ENCODE measurements at places on chromosomes 16 and 17.

- DNase-seq: peak; percentile 72
Observed at GRCh38 chr17:29622337-29623282, at the start of gene CORO6. Gene CORO6, minus strand, starts transcription at chr17:29622912. Its CDS starts 1,491 bp downstream, at chr17:29621421.

DNA sequence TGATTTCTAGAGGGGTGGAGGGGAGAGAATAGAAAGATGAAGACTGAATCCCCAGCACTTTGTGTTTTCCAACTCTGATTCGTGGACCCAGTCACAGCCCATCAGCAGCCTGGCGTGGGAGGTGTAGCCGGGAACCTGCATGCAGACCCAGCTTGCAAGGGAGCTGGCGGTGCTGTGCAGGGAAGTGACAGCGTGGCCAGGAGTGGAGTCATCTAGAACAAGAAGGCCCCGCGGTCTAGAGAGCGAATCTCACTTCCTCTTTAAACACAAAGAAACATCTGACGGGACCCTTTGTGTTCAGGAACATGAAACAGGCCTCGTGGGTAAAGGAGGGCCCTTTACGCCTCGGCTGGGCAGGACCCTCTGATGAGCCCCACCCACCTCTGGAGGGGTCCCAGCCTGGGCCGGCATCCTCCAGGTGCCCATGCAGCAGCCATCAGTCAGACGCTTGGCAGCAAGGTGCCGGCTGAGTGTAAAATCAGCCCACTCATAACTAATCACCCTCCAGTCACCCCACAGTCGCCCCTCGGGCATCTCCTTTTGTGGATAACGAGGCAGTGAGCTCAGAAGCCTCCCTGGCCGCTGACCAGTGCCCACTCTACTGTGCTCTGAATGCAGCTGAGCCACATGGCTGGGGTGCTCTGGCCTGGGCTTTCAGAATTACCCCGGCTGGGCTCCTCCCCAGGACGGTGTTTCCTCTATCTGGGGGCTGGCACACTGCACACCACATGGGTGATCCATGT, 4.4 kb downstream of the SNAI3 start:
- DNase-seq: no peak

GRCh38 chr17:17679748-17680147, 1.5 kb upstream of the RAI1 start:
- no peak for DNase-seq

GRCh38 chr17:55601874-55602364, 90.7 kb upstream of the SMIM36 start:
- no peak for DNase-seq

- DNase-seq: no peak
Observed at GRCh38 chr16:20928774-20929411, 28.3 kb downstream of the LYRM1 start.

DNA sequence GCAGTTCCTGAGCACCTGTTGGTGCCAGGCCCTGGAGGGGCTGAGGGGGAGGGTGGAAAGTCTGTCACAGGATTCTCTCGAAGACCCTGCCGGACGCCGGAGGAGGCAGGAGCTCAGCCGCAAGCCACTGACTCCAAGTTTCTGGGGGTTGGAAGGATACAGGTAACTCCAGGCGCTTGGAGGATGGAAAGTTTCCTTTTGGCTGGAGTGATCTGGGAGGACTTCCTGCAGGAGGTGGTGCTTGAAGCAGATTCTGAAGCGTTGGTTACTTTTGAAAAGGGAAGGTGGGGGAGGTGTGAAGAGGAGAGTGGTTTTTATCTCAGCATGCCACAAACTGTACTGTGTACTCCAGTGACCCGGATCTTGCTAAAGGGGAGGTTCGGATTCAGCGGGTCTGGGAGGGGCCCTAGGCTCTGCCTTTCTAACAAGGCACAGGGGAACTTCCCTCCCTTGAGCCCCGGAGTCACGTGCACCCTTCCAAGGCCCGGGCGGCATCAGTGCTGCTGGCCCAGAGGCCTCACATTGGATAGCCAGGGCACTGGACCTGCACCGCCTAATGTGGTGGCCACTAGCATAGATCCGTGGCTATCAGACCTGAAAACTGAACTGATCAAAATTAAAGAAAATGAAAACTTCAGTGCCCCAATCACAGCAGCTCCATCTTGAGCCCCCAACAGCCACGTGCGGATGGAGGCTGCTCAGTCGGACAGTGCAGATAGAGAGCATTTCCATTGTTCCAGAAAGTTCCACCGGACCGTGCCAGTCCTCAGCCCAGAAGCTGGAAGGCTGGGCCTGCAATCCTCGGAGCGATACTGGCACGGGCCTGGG, 42.2 kb upstream of the GSE1 start:
- DNase-seq: peak; percentile 56

- DNase-seq: no peak
Observed at GRCh38 chr17:7016886-7017826, 4.7 kb downstream of the RNASEK start.

GRCh38 chr17:1011760-1012735, 15.1 kb downstream of the TIMM22 start:
- DNase-seq: no peak

DNA sequence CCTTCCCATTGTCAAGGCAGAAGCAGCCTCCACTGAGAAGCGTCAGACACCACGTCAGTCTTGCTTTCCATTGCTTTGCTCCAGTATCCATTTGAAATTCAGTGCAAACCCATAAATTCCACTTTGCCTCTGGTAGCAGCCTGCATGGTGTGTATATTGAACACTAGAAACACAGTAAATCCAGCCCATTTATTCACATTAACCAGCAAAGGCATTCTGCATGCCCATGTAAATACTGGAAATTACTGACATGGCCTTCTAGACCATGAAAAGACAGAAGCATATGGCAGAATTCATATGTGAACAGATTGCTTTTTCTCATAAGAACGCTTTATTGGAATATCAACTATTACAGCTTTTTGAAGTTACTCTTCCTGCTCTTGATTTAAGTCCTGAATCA, 595.0 kb downstream of the WWOX start:
- no peak for DNase-seq

GRCh38 chr17:73029991-73030390, 62.5 kb downstream of the SLC39A11 start:
- no peak for DNase-seq

- DNase-seq: no peak
Observed at GRCh38 chr16:10594312-10594950, 14.0 kb upstream of the EMP2 start.

GRCh38 chr16:23950898-23951297, 115.1 kb downstream of the PRKCB start:
- DNase-seq: no peak

GRCh38 chr16:7257016-7257415, 75.6 kb upstream of the RBFOX1 start:
- DNase-seq: no peak

DNA sequence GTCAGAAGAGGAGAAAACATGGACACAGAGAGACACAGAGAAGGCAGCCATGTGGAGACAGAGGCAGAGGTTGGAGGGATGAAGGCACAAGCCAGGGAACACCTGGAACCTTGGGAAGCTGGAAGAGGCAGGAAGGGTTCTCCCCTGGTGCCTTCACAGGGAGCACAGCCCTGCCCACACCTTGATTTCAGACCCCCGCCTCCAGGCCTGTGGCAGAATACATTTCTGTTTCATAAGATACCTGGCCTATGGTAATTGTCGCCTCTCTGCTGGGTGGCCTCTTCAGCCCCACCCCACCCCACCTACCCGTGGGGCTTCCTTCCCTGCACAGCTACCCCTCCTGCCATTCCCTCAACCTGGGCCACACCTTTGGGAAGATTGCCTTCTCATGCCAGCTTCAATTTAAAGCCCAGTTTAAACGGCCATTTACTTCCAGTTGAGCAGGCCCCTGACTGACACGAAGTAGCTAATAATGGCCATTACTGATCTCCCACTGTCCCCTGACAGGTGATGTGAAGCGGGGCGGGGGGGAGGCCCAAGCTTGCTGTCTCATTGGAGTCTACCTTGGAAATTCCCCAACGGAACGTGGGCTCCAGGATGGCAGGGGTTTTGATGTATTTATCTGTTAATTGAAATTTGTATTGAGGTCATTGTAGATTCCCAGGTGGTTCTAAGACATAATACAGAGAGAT, 291.7 kb upstream of the FOXF1 start:
- DNase-seq: no peak

DNA sequence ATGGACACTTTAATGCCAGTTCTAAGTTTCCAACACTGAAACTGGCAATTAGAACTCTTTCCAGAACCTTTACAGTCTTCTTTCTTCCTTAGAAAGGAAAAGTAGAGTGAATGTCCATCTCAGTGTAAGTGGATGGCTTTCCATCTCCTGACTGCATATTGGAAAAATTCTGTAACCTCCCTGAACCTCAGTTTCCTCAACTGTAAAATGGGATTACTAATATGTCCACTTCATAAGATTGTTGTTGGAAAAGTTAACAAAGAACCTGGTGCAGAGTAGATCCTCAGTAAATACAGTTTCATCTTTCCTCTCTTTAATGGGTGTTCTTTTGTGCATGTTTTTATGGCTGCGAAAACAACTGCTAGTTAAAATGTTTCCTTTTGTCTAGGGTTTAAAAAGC, 2.6 kb downstream of the TMEM98 start:
- no peak for DNase-seq

DNA sequence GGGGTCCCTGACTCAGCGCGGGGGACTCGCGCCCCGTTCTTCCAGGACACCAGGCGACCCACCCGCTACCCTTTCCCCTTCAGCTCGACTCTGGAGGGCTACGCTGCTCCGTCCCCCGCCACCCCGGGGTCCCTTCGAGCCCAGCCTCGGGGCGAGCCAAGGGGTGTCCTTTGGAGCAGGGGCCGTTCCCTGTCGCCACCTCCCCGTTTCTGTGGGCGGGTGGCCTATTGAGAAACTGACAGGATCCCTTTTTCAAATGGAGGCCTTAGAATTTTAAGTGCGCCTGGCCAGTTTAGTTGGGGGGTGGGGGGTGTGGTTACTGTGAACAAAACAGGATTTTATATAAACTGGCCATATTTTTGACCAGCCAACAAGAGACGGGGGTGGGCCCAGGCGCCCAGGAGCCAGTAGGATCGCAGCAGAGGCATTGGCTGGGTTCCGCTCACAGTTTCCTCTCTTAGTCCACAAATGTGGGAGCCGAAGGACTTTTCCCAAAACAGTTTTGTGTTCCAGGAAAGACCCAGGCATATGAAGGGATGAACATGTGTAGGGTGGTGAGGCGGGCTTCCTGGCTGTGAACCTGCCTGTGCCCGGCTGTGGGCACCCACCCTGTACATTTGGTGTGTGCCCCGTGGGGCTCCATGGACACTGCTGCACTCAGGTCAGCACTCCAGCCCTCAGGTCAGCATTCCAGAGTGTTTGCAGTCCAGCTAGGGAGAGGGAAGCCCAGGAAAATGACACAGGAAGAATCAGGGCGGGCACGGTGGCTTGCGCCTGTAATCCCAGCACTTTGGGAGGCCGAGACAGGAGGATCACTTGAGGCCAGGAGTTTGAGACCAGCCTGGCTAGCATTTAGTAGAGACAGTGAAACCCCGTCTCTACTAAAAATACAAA, 722 bp upstream of the TIMP2 start:
- DNase-seq: peak; percentile 86

- DNase-seq: no peak
Observed at GRCh38 chr17:21302711-21303425, 18.4 kb downstream of the MAP2K3 start.

DNA sequence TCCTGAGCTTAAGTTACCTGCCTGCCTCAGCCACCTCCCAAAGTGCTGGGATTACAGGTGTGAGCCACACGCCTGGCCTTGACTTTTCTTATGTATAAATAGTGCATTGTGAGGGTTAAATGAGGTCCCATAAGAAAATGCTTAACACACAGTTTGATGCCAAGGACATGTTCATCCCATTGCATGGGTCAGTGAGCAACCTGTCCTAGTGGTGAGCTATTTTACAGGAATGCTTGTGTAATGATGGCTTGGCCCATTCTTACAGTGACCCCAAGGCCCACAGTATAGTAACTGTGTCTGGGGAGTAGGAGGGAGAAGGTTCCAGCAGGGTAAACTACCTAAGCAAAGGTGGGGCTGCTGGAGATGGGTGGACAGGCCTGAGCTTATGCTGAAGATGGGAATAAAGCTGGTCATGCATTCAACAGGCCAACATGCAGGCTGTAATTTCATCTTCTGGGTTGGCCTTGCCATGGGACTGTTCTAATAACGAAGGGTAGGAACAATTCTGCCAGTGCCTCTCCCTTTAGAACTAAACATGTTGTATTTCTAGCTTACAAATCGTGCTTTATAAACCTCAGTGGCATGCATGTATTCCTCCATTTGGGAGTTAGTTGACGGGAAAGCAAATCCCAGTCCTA, 6.2 kb downstream of the ACSF2 start:
- no peak for DNase-seq

- no peak for DNase-seq
Observed at GRCh38 chr17:17151055-17151454, 55.1 kb downstream of the PLD6 start.

DNA sequence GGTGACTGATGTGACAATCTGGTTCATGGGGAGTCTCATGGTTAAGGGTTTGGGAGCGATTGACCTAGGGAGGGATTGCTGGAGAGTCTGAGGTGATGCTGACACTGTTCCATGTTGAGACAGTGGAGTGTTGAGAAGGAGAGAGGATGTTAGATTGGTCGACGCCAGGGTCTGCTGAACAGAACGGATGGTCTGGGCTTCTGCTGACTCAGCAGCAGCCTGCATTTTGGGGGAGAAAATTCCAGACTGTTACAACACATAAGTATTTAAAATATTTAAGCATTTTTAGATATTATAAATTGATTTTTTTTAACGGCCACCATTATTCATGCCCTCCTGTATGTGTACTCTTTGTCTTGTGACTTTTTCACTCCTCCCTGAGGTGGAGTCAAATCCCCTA, 107.2 kb downstream of the TOX3 start:
- DNase-seq: no peak

- DNase-seq: no peak
Observed at GRCh38 chr17:21352221-21352980, 23.8 kb upstream of the KCNJ12 start.

DNA sequence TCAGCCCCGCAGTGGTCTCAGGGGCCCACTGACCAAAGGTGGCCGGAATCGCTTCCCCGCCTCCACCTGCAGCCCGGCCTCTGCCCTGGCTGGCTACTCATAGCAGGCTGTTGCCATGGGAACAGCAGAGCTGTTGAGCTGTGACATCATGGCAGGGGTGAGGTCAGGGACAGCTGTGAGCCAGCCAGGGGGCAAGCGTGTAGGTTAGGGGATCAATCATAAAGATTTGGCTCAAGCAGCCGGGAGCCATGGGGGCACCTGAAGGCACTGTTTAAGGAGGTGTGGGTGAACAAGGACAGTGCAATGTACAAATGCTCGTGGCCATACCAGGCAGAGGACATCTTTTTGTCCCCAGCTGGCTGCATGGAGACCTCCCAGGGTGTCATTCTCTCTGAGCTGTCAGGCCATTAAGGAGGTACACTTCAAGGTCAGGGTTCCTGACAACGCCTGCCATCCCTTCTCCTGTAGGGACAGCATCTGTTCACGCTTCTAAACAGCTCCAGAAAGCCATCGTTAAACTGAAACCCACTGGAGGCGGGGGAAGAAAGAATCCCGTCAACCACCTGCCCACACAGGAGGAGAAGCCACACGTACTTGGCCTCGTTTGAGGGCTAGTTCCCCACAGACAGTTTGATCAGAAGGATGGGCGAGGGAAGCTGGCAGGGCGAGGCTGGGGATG, at the start of gene CEP295NL:
Gene CEP295NL, minus strand, starts transcription at position 101 of the 679 bp plus-strand sequence. CDS start 1,373 bp downstream, outside the sequence.
- no peak for DNase-seq

GRCh38 chr16:49644145-49644463, 211.8 kb downstream of the ZNF423 start:
- DNase-seq: no peak

- DNase-seq: peak; percentile 46
Observed at GRCh38 chr17:44502598-44503146, 534 bp downstream of the GPATCH8 start.

GRCh38 chr17:78263063-78263735, 31.8 kb downstream of the TMEM235 start:
- peak; percentile 78 for DNase-seq

GRCh38 chr16:12829096-12829888, 25.6 kb upstream of the CPPED1 start:
- no peak for DNase-seq

Data from left cardiac atrium (tissue), 4 donors.